ENCODE measurements at places on chromosomes 5 and 9.

DNA sequence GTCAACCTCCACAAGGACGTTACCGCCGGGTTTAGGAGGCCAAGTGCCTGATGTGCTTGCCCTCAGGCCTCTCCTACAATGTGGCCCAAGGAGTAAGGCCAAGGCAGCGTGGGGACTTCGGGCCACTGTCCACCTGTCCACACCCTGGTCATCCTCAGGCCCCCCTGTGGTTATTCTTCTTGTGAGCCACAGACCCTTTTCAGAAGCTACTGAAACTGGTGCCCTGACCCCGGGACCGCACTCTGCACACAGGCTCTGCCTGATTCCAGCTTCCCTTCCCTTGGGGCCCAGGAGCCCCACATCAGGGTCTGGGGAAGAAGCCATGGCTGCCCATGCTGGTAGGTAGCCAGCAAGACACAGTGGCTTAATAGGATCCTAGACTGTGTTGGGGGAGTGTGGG lies 128.8 kb downstream of the OLFM1 start:
- DNase-seq = no peak

GRCh38 chr5:75358117-75358516 lies 21.1 kb downstream of the HMGCR start:
- no peak for DNase-seq

DNA sequence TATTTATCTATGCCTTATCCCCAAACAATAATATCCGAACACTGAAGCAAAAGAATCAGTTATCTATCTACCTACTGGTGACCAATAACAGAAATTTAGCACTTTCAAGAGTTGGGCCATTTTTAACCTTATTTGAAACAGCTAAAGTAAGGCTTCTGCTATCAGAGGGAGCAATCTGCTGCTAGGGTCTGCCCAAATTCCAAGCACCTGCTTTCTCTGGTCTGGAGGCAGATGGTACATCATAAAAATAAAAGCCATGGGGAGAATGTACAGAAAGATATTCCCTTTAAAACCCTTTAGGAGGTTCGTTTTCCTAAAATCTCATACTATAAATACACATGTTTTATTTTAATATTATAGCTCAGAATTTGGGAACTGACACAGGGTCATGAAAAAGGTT lies 37.7 kb upstream of the ARSB start:
- no peak for DNase-seq

- no peak for DNase-seq
These were observed 473 bp downstream of the ZBTB34 start for GRCh38 chr9:126860757-126861466.

DNA sequence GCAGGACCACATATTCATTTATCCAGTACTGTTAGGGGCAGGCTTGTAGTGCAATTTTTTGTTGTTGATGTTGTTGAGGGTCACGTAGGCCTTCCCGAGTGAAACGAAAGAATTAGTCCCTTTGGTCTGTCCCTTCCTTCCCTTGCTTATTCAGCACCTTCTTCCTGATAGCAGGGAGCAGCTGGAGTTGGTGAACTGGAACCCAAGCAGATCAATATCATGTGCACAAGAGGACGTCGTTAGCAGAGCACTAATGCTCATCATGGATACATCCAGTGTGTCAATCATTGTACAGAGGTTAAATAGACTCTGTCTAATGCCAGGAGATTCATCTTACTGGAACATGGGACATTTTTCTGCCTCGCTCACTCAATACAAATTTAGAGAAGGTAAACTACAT lies 33.0 kb upstream of the MAP1B start:
- DNase-seq = no peak

DNA sequence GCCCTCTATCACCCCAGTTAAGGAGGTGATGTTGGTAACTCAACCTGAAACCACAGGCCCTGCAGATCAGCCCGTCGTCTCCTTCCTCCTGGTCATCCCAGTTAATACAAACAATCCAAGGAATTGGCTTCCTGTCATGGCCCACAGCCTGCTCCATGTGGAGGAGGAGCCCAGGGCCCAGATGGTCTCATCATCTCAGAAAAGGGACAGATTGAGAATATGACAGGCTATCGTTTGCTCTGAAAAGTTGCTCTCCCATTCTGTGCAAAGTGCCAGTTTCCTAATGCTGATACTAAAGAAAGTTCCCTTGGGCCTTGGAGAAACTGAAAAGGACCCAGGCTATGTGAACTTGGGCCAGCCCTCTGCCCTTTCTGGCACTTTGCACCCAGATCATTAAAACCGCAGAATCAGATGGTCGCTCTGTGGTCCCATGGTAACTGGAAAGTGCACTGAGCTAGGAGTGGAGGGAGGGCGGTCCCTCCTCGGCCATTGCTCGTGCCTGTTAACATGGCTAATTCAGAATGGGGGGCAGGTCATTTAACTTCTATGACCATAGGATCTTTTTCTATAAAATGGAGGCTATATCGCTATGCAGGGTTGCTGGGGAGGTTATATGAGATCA lies 675 bp upstream of the SPAAR start:
- no peak for DNase-seq

GRCh38 chr5:123085638-123086286 lies 3.3 kb upstream of the PRDM6 start:
- DNase-seq = no peak

- DNase-seq = no peak
These were observed 89.4 kb downstream of the NR3C1 start for GRCh38 chr5:143314099-143314498.

GRCh38 chr9:76602199-76602598 lies 143.2 kb downstream of the GCNT1 start:
- DNase-seq = no peak

GRCh38 chr5:132489051-132489770 lies 1.4 kb downstream of the IRF1 start:
- DNase-seq = no peak

GRCh38 chr5:136802383-136802782 lies 437.0 kb upstream of the TRPC7 start:
- no peak for DNase-seq

GRCh38 chr5:117497601-117498000 lies 923.0 kb upstream of the SEMA6A start:
- DNase-seq = no peak

Measured in CMK (cell line).